ENCODE measurements at places on chromosomes 5 and 9.
A peak's percentile ranks its signal among the peaks of the same experiment; 100 is the strongest.

DNA sequence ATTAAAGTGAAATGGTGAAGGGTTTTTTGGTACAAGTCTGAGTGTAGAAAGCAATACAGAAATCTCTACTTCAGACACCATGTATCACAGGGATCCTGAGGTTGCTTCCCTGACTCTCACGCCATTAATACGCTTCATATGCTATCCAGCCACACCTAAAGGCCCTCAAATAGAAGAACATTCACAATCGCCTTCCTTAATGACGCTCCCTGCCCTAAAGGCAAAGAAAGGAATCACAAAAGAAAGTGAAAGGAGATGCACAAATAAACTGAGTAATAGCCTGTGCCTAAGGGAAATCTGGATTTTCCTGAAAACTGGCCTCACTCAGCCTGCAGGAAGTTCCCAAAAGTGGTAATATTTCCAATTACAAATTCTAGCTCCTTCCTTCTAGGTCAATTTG, 1002.7 kb upstream of the DMAC1 start:
- DNase-seq, result no peak

DNA sequence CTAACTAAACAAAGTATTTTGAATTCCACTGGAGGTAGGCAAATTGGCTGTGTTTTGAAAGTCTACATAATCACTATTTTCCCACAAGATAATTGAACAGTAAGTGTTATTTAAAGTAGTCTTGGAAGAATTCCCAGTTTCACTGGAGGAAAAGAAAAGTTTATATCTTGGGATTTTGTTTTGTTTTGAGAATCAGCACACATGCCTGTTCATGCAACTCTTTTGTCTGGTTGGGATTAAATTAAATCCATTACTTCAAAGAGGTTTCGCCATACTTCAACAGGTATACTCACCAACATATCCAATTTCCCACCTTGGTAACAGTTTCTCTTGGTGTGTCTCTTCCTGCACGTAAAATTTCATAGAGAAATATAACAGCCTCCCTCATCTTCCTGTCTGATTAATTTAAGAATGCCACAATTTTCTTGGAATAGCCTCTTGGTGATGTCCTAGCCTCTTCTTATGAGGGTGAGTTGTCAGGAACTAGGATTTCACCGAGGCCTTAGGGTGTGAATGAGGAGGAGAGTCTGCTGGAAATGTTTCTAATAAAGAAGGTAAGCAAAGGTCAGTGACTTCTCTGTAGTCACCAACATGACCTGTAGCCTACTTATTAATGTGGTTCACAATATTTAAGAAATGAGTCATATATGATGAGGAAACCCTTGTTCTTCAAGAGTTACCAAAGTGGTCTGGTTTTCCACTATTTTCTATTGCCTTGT, 48.1 kb downstream of the ITGA2 start:
- DNase-seq, result no peak

DNA sequence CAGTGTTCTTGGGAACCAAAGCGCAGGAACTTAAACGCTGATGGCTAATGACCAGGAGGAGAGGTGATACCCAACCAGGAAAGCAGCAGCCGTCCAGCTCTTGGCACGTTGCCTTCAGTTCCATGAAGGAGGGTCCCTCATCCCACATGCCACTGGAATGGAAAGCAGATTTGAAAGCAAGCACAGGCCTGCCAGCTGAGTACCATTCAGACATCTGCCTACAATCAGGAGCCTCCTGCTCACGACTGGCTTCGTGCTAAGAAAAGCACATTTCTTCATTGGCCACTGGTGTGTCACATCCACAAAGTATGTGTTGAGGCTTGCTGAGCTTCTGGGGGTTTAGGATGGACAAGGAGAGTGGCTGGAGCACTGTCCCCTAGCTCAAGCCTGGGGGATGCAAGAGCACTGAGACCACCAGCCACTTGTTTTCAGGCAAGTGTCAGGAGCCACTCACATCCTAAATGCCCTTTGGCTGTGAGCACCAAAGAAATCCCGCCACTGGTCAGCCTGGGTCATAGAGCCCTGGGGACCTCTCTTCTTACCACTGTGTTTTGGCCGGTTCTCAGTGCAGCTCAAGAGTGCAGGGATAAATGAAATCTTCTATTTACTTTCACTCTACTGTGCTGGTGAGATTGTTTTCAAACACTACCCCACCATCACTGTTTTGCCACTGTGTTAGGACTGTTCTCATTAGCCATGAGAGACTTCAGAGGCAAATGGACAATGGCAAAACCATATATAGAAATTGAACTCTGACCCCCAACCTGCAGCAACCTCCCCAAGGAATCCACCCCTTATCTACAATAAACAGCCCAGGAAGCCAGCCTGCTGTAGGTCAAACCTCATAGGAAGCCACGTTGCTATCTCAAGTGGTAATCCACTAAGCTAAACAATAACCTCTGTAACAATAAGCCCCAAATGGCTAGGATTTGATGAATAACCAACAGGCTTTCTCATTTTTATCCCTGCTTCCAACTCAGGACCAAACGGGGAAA, 58.3 kb downstream of the MTX3 start:
- DNase-seq, result no peak

DNA sequence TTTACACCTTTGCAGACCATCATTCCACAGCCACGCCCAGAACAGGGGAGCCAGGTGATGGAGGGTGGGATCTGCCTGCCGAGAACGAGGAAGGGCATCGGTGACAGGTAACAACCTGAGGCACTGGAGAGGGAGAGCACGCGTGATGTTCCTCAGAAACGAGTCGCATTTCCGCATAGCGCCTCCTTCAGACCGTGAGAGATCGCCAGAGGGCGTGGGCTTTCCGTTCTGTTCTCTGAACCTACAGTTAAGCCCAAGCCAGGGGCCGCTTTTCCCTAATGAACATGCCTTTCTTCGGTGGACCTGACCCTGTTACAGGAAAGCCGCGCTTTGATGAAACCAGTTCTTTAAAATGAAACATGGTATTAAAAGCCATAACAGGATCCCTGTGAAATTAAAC, 17.1 kb upstream of the ADAMTS2 start:
- DNase-seq, result no peak

DNA sequence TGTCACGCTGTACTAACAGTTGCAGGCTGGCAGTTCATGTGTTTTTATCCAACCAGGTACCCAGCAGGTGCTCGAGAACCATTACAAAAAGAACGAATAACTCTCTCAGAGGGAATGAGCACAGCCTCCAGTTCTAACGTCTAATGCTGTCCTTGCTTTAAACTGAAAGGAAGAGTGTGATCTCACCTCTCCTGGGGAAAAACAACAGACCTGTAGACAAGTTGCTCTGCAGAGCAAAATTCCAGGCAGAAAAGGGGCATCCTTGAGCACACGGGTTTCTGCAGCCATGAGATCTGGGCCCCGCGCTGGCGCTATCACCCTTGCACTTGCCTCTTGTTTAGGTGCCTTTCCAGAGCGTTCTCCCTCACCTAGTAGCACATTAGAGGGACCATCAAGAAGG, 92.5 kb upstream of the DNAH5 start:
- DNase-seq, result no peak

GRCh38 chr5:52638732-52639131, 149.0 kb upstream of the ITGA1 start:
- DNase-seq, result no peak

DNA sequence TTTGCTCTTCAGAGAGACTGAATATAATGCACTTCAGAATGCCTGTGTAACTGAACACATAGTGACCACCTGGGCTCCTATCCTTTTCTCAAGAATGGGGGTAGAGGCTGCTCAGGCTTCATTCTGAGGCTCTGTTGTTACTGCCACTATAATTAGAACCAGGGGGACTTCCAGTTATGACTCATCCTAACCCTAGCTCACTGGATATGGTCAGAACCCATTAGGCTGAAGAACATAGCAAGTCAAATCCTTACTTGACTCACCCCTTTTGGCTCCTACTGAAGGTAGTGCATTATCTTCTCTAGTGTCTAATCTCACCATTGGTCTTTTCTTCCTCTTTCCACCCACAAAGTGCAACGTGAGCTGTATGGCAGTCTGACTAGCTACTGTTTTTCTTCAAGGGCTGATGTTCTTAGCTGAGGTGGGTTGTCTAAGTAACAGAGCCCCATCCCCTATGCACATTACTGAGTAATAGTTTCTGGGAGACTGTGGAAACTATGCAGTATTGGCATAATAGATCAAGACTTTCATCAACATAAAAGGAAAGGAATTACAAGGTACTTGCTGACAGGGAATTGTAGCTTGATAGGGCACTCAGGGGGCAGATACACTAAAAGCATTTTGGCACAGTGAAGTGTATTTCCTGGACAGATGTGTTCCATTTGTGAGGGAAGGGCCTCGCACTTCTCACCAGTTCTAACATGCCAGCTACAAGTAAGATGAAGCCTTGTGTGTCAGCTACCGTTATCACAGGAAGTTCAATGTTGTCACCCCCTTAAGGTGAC, 431.0 kb upstream of the MEF2C start:
- no peak for DNase-seq

GRCh38 chr9:136092741-136093140, 2.3 kb downstream of the NACC2 start:
- DNase-seq, result no peak

GRCh38 chr9:110951805-110952539, 86.3 kb downstream of the LPAR1 start:
- DNase-seq, result no peak

- DNase-seq, result no peak
Measured at GRCh38 chr5:32712481-32713360, 1.6 kb downstream of the NPR3 start.

GRCh38 chr5:179154991-179155955, 95.1 kb downstream of the ZNF354C start:
- no peak for DNase-seq

GRCh38 chr5:18281947-18282581, 647.8 kb downstream of the TAF11L14 start:
- peak; percentile 26 for DNase-seq

- DNase-seq, result no peak
Measured at GRCh38 chr5:168260353-168261226, 30.9 kb upstream of the WWC1 start.

DNA sequence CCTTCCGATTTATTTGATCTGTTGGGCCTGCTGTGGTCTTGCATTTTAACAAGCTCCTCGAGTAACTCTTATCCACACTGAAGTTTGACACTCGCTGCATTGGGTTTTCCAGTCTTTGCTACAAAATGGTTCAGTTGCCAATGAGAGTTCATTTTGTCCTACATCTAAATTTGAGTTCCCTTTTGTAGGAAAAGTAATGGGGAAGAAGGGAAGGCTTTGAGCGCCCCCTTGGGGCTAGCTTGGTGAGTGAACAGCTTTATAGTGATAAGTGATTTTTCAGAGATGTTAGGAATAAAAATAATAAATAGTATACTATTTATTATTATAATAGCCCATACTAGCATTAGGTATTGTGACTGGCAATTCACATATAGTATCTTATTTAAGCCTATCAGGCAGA, 89.9 kb upstream of the GNAQ start:
- no peak for DNase-seq

- no peak for DNase-seq
Measured at GRCh38 chr9:81976351-81976750, 12.2 kb upstream of the SPATA31D1 start.

DNA sequence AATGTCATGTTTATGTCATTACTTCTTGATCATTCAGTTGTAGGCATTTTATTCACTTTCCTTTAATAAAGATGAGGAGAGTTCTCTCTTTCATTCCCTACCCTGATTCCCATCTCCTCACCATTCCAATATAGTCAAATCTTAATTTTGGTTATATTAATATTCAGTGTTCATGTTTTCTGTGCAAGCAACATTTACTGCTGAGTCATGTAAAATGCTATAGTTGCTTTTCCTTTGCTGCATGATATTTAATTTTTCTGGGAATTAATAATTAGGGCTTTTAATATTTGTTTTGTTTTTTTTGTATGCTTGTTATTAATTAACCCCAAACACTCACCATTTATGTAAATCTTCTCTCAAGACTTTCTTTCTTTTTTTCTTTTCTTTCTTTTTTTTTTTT, 18.5 kb downstream of the POU4F3 start:
- no peak for DNase-seq

GRCh38 chr9:129746092-129746777, 6.6 kb downstream of the PTGES start:
- DNase-seq, result no peak

GRCh38 chr9:121271368-121272341, 3.7 kb downstream of the GSN start:
- no peak for DNase-seq

- no peak for DNase-seq
Measured at GRCh38 chr9:6152788-6153187, 62.8 kb upstream of the IL33 start.

DNA sequence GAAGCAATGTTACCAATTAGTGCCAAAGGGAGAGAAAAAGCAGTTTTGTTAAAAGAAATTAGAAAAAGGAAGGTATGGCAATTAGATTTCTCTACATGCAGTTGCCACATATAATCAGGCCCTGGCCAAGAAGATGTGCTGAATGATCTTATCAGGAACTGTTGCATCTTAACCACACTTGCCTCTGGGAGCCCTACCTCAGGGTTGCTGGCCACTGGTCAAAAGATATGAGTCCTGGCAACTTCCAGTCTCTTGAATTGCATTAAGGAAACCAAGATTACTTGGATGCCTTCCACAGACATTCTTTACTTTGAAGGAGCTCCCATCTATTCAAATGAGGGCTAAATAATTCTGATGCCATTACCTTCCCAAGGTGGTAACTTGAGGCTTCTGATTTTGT, 60.4 kb downstream of the TNC start:
- DNase-seq, result no peak

DNA sequence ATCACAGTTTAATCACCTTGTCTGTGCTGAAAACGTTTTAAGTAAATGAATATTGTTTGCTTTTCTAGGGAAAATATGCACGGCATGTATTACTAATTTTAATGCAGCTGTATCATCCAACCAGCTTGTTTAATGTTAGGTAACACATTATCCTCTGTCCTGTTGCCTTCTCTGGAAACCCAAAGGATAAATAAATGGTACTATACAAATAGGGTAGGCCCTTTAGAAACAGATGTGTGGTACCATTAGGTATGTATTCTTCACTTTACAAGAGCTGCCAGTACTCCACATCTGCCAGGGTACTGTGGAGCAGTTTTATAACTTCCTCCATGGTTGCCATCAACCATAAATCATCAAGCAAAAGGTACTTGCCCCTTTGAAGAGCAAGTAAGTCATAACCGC, 42.9 kb downstream of the FAF2 start:
- DNase-seq, result no peak

DNA sequence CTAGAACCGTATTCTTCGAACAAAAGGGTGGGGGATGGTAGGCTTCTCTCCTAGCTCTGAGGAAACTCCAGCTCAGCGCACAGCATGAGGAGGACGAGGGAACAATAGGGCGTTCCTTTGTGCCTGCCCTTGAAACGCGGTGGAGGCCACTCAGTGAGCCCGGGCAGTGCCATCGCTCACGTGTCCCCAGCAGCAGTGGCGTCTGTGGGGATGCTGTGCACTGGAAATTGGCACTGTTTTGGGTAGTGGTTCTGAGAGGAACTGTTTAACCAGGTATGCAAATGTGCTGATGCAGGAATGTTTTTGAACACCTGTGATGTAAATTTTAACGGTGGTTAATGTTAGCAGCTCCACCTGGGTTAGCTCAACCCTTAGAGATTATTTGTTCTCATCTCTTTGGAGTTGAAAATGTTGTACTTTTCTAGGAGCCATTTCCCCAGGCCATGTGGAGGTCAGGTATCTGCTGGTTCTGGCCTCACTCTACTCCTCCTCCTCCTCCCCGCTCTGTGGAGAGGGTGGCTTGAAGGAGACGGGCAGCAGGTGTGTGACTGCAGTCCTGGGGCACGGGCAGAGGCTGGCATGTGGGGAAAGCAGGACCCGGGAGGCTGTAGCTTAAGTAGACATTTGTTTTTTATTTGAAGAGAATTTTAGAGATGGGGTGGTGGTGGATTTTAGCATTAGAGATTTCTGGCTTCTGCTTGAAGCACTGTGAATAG, 48.3 kb downstream of the EHMT1 start:
- no peak for DNase-seq

- DNase-seq, result no peak
Measured at GRCh38 chr9:76087976-76088375, 197.5 kb downstream of the PCSK5 start.

GRCh38 chr9:94808926-94809700, 82.6 kb downstream of the AOPEP start:
- DNase-seq, result no peak

All from D721Med (cell line).